Hepatocyte (in vitro differentiated cells): ENCODE measurements at places on chromosomes 6 and 20. TPM values are rescaled to one million over a fixed set of nuclear protein-coding genes. Genes with fewer than 3 reads are reported as not detected.

- no peaks in the 10 kb centered on the region for H3K36me3 ChIP-seq
- no peak for DNase-seq
- no peak overlapping the region for H3K4me3 ChIP-seq
- peaks cover 66% of the 10 kb centered on the region for H3K27me3 ChIP-seq
- no peak overlapping the region for H3K27ac ChIP-seq
Measured at GRCh38 chr6:136920216-136920615, 1.9 kb upstream of the SLC35D3 start.

The SMOC2 gene
- polyA plus RNA-seq, result 77.6 and 88.7 TPM in 2 replicates

The RPS10 gene
- 518 and 544 TPM in 2 replicates for polyA plus RNA-seq

The HBS1L gene
- 43.0 and 44.5 TPM in 2 replicates for polyA plus RNA-seq

- no peaks in the 10 kb centered on the region for H3K36me3 ChIP-seq
- H3K27me3 ChIP-seq, result no peaks in the 10 kb centered on the region
- no peak for DNase-seq
- H3K27ac ChIP-seq, result no peak overlapping the region
Measured at GRCh38 chr6:148591656-148592055, 155.2 kb upstream of the UST start.

DNA sequence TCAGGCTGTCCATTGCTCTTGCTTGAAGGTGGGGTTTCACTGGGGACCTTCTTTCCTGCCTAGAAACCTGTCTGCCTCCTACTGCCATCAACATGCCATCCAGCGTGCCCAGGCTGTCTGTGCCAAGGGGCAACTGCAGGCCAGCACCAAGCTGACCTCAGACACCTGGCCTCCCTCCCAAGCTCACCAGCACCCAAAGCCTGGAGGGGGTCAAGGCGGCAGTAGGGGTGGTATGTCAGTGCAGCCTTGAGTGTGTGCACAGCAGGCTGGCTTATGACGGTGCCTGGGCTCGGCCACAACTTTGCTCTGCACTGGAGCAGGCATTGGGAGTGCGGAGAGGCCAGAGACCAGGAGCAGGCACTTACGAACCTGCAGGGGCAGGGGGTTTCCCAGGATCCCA is 149.0 kb downstream of the EYS start:
- no peaks in the 10 kb centered on the region for H3K27me3 ChIP-seq
- no peaks in the 10 kb centered on the region for H3K36me3 ChIP-seq
- no peaks in the 10 kb centered on the region for H3K4me1 ChIP-seq
- H3K27ac ChIP-seq, result no peak overlapping the region

GRCh38 chr6:44036196-44036595 is 91.1 kb downstream of the MRPL14 start:
- H3K4me1 ChIP-seq, result no peaks in the 10 kb centered on the region
- no peaks in the 10 kb centered on the region for H3K36me3 ChIP-seq
- H3K27ac ChIP-seq, result no peak overlapping the region
- H3K4me3 ChIP-seq, result no peak overlapping the region

DNA sequence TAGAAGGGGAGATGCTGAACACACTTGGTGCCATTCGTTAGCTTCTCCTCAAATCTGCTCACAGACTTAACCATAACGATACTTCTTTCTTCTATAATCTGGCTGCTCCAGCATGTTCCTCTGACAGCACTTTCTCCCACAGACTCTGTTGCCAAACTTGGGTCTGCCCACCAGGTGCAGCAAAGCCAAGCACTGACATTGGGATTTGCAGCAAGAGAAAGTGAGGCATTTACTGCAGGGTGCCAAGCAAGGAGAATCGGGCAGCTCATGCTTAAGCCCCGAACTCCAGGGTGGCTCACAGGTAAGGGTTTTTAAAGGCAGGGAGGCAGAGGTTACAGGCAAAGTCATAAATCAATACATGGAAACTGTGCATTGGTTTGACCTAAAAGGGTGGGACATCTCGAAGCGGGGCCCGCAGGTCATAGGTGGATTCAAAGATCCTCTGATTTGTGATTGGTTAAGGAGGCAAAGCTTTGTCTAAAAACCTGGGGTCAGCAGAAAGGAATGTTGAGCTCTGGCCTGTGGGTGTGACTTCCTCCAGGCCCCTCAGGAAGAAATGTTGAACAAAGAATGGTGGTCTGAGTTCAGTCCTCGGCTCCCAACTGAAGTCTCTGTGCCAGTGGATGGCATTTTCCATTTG is 25.1 kb upstream of the PNPLA1 start:
- H3K27me3 ChIP-seq, result no peaks in the 10 kb centered on the region
- H3K4me1 ChIP-seq, result peaks cover 9% of the 10 kb centered on the region

GRCh38 chr6:148242180-148242579 is 100.5 kb upstream of the SASH1 start:
- no peaks in the 10 kb centered on the region for H3K27me3 ChIP-seq
- no peaks in the 10 kb centered on the region for H3K36me3 ChIP-seq
- DNase-seq, result no peak
- H3K4me3 ChIP-seq, result no peak overlapping the region
- H3K4me1 ChIP-seq, result no peaks in the 10 kb centered on the region

GRCh38 chr6:41836022-41836659 is 48.6 kb downstream of the TOMM6 start:
- no peak for DNase-seq
- no peak overlapping the region for H3K4me3 ChIP-seq
- H3K27ac ChIP-seq, result no peak overlapping the region
- H3K4me1 ChIP-seq, result no peaks in the 10 kb centered on the region
- H3K36me3 ChIP-seq, result no peaks in the 10 kb centered on the region

DNA sequence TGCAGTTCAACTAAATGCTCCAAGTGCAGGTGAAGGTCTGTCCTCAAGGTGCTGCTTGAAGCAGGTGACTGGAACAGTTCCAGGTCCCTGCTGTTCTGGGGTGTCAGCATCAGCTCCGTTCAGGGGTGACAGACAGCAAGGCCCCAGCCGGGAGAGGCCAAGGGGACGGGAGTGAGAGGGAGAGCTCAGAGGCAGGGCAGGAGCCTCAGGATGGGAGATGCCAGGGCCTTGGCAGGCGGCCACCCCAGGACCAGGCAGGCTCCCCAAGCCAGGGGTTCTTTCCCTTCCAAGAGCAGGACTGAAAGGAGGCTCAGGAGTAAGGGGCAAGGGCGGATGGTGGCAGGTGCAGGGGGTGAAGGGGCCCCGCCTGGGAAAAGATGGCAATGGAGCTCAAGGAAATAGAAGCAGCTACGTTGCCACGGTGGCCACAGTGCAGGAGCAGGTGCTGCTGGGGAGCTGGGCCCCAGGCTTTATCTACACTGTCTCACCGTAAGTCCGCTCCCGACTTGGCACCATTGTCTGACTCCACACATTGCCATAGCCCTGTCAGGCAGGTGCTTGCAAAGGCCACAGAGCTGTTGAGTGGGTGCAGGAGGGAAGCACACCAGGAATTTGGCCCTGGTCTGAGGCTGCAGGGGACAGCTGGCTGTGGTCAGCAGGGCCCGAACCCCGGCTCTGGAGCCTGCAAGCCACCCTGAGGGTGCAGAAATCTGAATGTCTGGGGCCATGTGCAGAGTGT is 43.1 kb downstream of the ERMARD start:
- H3K36me3 ChIP-seq, result no peaks in the 10 kb centered on the region
- no peak overlapping the region for H3K27ac ChIP-seq
- no peaks in the 10 kb centered on the region for H3K27me3 ChIP-seq
- peaks cover 22% of the 10 kb centered on the region for H3K4me1 ChIP-seq

The NRSN1 gene
- polyA plus RNA-seq, result 0.51 TPM in 1 of 2 replicates, not detected in the other

GRCh38 chr6:89146718-89147700 is 1.2 kb downstream of the PM20D2 start:
- peak overlapping the region; percentile 75 for H3K4me3 ChIP-seq
- no peaks in the 10 kb centered on the region for H3K36me3 ChIP-seq
- peak; percentile 31 for DNase-seq
- H3K27ac ChIP-seq, result peak overlapping the region; percentile 49
- H3K27me3 ChIP-seq, result no peaks in the 10 kb centered on the region
- peaks cover 7% of the 10 kb centered on the region for H3K4me1 ChIP-seq

DNA sequence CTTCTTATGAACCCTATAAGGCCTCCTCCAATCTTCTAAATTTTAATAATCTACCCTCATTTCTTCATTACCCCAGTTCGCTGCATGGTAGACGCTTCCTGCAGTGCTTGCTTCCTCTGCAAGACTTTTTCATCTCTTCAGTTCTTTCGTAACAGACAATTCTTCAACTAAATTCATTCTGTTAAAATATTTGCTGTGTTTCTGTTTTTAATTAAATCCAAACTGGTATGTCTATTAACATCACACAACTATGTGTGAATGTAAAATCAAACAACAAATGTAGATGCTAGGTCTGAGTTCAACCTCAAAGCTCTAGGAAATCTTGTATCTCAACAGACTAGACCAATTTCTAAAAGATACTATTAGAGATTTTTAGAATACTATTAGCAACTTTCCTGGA is 199.3 kb downstream of the RNGTT start:
- H3K4me1 ChIP-seq, result no peaks in the 10 kb centered on the region
- no peak overlapping the region for H3K27ac ChIP-seq
- no peaks in the 10 kb centered on the region for H3K36me3 ChIP-seq
- H3K4me3 ChIP-seq, result no peak overlapping the region

The IER3 gene
- 158 and 159 TPM in 2 replicates for polyA plus RNA-seq

DNA sequence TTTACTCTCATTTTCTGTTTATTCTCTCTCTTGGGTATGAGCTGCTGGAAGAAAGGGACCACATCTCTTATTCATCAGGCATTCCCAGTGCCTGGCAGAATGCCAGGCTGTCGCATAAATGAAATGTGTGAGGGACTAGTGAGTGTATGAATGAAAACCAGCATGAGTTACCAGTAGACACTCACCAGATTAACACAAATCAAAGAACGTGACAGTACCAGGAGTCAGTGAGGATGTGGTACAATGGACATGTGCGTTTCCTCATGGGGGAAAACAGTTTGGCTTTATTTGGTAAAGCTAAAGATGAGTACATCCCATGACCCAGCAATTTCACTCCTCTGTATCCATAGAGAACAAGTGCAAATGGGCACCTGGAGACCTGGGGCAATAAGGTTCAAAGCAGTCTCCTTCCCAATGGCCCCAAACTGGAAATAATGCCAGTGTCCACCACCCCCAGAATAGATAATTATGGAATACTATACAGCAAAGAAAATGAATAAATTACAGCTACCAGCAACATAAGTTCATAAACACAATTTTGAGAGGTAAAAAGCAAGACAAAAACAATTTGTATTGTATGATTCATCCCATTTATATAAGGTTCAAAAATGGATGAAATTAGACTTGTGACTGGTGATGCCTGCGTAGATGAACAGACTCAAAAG is 93.3 kb downstream of the CDH22 start:
- peak overlapping the region; percentile 76 for H3K27ac ChIP-seq
- H3K36me3 ChIP-seq, result no peaks in the 10 kb centered on the region
- H3K4me1 ChIP-seq, result peaks cover 7% of the 10 kb centered on the region
- no peak overlapping the region for H3K4me3 ChIP-seq
- peaks cover 6% of the 10 kb centered on the region for H3K27me3 ChIP-seq

GRCh38 chr20:59774921-59775686 is 158.3 kb downstream of the SYCP2 start:
- no peak overlapping the region for H3K4me3 ChIP-seq
- no peaks in the 10 kb centered on the region for H3K27me3 ChIP-seq
- DNase-seq, result no peak
- H3K4me1 ChIP-seq, result no peaks in the 10 kb centered on the region

The SLC44A4 gene
- 73.5 and 90.8 TPM in 2 replicates for polyA plus RNA-seq

DNA sequence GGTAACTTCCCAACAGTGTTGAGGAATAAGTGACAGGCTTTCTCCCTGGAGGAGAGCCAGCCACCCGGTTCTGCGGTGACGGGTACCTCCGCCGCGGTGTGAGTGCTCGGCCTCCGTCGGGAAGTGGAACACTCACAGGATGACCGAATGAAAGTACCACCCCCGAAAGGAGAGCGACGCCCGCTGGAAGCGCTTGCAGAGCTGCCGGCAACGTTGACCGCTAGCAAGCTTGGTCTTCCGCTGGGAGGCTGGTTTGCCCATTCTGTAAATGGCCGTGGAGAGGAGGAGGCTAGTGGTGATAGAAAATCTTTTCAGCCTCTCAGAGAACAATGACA is 614 bp upstream of the TMEM242 start:
- no peaks in the 10 kb centered on the region for H3K27me3 ChIP-seq
- DNase-seq, result peak; percentile 88
- peak overlapping the region; percentile 82 for H3K4me3 ChIP-seq
- H3K36me3 ChIP-seq, result no peaks in the 10 kb centered on the region
- peaks cover 4% of the 10 kb centered on the region for H3K4me1 ChIP-seq

DNA sequence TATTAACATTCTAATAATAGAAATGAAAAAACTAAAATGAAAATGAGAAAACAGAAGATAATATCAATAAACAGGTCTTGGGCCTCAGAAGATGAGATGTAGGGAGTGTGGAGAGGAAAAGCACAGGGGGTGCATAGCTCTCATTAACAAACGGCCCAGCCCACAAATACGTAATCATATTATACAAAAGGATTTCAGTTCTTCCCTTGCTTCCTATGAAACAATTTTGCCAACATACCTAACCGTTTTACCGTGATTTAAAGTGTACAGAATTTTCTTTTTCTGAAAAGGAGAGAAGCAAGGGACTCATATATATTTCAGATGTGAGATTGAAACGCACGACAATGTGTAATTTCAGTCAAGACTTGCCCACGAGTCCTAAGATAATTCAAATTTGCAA is 136.0 kb downstream of the HFE start:
- peak overlapping the region; percentile 14 for H3K4me3 ChIP-seq
- H3K27me3 ChIP-seq, result no peaks in the 10 kb centered on the region
- peaks cover 24% of the 10 kb centered on the region for H3K4me1 ChIP-seq
- no peak for DNase-seq
- peak overlapping the region; percentile 89 for H3K27ac ChIP-seq

GRCh38 chr6:3844097-3844463 is 5.1 kb upstream of the FAM50B start:
- no peak overlapping the region for H3K4me3 ChIP-seq
- H3K27ac ChIP-seq, result no peak overlapping the region
- DNase-seq, result no peak
- H3K4me1 ChIP-seq, result peaks cover 15% of the 10 kb centered on the region
- no peaks in the 10 kb centered on the region for H3K36me3 ChIP-seq

The PNLDC1 gene
- 0.11 TPM in 1 of 2 replicates, not detected in the other for polyA plus RNA-seq

DNA sequence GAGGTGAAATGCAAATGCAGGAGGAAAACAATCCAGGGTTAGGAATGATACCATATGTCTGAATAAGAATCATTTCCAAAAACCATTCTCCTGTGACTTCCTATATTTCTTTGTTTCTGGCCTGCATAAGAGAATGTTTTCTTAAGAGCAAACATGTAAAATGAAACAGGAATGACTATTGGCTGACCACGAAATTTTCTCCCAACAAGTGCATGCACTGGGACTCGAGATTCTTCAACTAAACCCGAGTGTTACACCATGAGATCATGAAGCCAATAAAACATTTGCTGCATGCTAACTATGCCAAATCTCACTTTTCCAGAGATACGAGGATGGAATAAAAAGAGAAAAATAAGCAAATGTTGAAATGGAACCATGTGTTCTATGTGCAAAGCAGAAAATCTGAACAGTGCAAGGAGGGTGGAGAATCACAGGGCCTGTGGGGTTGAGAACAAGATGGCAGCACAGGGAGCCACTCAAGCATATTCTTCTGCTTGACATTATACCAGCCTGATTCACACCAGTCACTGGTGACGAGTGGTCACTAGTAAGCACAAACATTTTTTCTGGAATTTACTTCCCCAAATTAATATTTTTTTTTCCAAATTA is 212.2 kb upstream of the FOXA2 start:
- no peaks in the 10 kb centered on the region for H3K27me3 ChIP-seq
- no peak for DNase-seq
- H3K4me1 ChIP-seq, result peaks cover 27% of the 10 kb centered on the region
- H3K4me3 ChIP-seq, result no peak overlapping the region

The LGSN gene
- polyA plus RNA-seq, result 0.73 and 2.6 TPM in 2 replicates

- H3K27me3 ChIP-seq, result no peaks in the 10 kb centered on the region
- H3K4me1 ChIP-seq, result no peaks in the 10 kb centered on the region
- DNase-seq, result peak; percentile 55
- H3K27ac ChIP-seq, result no peak overlapping the region
- no peak overlapping the region for H3K4me3 ChIP-seq
- no peaks in the 10 kb centered on the region for H3K36me3 ChIP-seq
Measured at GRCh38 chr6:137271245-137272183, 52.3 kb upstream of the IFNGR1 start.

The SLC16A10 gene
- polyA plus RNA-seq, result 17.4 and 19.9 TPM in 2 replicates
